ENCODE measurements at places on chromosomes 2 and 18. TPM values are rescaled to one million over a fixed set of nuclear protein-coding genes. Genes with fewer than 3 reads are reported as not detected.

The SLC9A4 gene
- total RNA-seq: 0.07 TPM

The MYO5B gene
- total RNA-seq: 0.12 TPM

The RNMT gene
- total RNA-seq: 34.0 TPM

The POTEC gene
- not detected for total RNA-seq

The EML6 gene
- 0.96 TPM for total RNA-seq

The LAMA3 gene
- 0.54 TPM for total RNA-seq

The SLC11A1 gene
- total RNA-seq: 0.17 TPM

The TMEM247 gene
- not detected for total RNA-seq

The MYCN gene
- total RNA-seq: not detected

The CAPN14 gene
- total RNA-seq: 0.12 TPM

The TMEM200C gene
- not detected for total RNA-seq

The RGPD3 gene
- total RNA-seq: 0.06 TPM

The SIX3 gene
- total RNA-seq: not detected

The TWSG1 gene
- 6.5 TPM for total RNA-seq

The SERPINB10 gene
- not detected for total RNA-seq

The CD207 gene
- not detected for total RNA-seq

The CYS1 gene
- 0.15 TPM for total RNA-seq

The SKA1 gene
- total RNA-seq: 44.1 TPM

The MYO3B gene
- total RNA-seq: 0.05 TPM

The CNGA3 gene
- not detected for total RNA-seq

The CRYGC gene
- not detected for total RNA-seq

The UGT1A8 gene
- not detected for total RNA-seq

The NCKAP1 gene
- 0.92 TPM for total RNA-seq

The RBM44 gene
- 1.4 TPM for total RNA-seq

The DNAH7 gene
- total RNA-seq: not detected

The FBXO48 gene
- total RNA-seq: 3.7 TPM

The NCKAP5 gene
- total RNA-seq: not detected

The LAMA1 gene
- not detected for total RNA-seq

The CCDC178 gene
- total RNA-seq: not detected

The SERPINB4 gene
- not detected for total RNA-seq

The LBX2 gene
- total RNA-seq: 0.25 TPM

The ELOA2 gene
- not detected for total RNA-seq

The PXDN gene
- total RNA-seq: 0.20 TPM

The MRPL19 gene
- total RNA-seq: 33.9 TPM

The KCMF1 gene
- total RNA-seq: 74.7 TPM

The HMSD gene
- 1.0 TPM for total RNA-seq

The TNFAIP6 gene
- total RNA-seq: not detected

The TBR1 gene
- total RNA-seq: not detected

The FEV gene
- total RNA-seq: not detected

The ALK gene
- not detected for total RNA-seq

The ANKMY1 gene
- 38.5 TPM for total RNA-seq

The RAB27B gene
- 4.8 TPM for total RNA-seq

The ICOS gene
- total RNA-seq: 52.0 TPM

The ASB1 gene
- total RNA-seq: 26.2 TPM

The LOXHD1 gene
- total RNA-seq: 0.25 TPM

The UPP2 gene
- not detected for total RNA-seq

The DOK6 gene
- total RNA-seq: not detected

The NDC80 gene
- 92.3 TPM for total RNA-seq
